ENCODE measurements at places on chromosomes 2 and 18.

DNA sequence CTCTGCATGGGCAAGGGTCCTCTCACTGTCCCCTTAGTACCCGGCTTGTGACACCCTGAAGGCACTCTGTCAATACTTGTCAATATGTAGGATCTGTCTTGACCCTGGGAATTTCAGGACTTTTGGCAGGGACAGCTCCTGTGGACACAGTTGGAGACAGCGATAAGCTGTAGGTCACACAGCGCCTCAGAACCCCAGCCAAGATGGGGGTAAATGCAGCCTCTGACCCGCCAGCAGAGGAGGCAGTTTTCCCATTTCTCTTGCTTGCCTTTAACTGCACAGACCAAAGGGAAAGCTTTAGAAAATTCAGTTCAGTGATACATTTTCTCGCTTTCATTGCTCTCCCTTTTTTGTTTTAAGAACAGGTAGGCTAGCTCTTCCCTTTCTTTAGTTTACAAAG lies 54.8 kb upstream of the KLHL29 start:
- DNase-seq, result no peak

GRCh38 chr18:425106-425745 lies 75.3 kb downstream of the COLEC12 start:
- no peak for DNase-seq

GRCh38 chr2:86368161-86368824 lies 30.9 kb upstream of the REEP1 start:
- no peak for DNase-seq

DNA sequence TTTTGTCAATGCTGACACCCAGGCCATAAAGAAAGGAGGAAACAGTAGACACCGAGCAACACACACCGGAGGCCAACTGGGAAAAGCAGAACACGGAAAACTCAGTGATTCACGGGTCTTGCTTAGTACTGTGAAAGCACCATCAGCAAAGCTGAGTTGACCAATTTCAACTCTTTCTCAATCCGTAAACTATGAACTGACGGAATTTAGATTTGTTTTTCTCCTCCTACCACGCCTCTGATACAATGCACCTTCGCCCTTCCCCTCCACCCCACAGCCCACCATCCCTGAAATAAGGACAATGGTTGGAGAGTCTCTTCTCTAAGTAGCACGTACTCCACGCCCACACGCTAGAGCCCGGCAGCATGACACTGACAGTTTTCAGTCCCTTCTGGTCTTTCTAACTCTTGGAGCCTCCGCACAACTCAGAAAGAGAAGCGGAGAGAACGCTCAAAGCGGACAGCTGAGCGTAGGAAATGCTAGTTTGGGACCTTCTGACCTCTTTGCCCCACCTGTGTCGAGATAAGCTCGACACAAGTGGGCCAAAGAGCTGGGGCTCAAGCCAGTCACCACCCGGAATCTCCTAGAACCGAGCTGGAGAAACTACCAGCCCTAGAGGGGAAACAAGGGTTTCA lies 669 bp downstream of the LNPK start:
- no peak for DNase-seq

DNA sequence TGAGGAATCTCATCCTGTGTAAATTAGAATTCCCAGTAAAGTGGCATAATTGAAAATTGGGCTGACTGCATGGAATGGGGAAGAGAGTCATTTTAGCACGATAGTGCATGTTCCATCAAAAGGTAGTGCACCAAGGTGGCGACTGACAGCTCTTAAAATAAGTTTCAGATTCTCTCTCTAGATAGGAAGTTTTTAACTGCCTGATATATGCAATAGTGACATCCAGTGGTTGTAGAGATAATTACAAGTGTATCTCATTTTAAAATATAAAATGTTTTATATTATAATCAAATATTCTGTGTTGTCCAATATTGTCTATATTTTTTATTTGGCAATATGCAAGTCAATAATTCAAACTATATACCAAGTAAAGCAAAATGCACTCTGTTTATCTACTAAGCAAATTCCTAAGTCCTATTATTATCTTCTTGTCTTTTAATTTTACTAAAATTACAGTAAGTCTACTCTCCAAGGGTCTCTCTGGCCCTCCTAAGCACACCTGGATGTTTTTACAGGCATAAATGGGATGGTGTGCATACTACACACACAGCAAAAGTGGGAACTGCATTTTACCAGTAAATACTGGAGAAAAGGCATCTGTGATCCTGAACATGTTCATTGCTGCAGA lies 397.7 kb upstream of the HNRNPA3 start:
- DNase-seq, result no peak

DNA sequence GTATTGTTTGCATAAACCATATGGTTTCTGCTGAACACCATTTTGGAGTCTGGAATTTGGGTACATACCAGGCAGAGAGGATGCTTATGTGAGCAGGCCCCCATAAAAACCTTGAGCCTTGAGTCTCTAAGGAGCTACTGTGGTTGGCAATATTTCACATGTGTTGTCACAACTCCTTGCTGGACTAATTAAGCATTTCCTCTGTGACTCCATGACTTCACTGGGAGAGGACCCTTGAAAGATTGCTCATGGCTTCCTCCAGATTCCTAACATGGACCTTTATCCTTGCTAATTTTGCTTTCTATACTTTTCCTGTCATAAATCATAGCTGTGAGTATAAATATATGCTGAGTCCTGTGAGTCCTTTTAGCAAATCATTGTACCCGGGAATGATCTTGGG lies 7.6 kb upstream of the COQ10B start:
- DNase-seq, result no peak

- no peak for DNase-seq
These were observed 210.6 kb upstream of the AGAP1 start for GRCh38 chr2:235283246-235283645.

- DNase-seq, result no peak
These were observed 336.6 kb upstream of the MYT1L start for GRCh38 chr2:2667690-2668089.

- no peak for DNase-seq
These were observed 91.5 kb upstream of the PARD3B start for GRCh38 chr2:204453730-204454167.

DNA sequence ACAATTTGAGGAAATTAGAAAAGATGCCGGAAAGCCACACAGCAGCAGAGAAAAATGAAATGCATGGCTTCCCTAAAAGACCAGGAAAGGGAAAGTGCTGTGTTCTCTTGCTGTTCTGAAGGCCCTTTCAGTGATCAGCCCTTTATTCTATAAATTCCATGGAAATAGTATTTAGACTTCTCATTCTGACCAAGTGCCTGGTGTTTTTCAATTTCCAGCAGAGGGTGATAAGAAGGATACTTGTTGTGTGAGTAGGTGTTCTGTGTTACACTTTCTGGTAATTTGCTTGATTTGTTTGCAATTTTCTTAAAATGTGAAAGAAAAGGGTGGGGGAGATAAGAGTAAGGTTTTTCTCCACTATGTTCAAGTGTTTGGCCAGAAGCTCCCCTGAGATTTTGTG lies 504.5 kb downstream of the IRS1 start:
- no peak for DNase-seq

- DNase-seq, result no peak
These were observed 153.4 kb upstream of the CCDC150 start for GRCh38 chr2:196486146-196486545.

DNA sequence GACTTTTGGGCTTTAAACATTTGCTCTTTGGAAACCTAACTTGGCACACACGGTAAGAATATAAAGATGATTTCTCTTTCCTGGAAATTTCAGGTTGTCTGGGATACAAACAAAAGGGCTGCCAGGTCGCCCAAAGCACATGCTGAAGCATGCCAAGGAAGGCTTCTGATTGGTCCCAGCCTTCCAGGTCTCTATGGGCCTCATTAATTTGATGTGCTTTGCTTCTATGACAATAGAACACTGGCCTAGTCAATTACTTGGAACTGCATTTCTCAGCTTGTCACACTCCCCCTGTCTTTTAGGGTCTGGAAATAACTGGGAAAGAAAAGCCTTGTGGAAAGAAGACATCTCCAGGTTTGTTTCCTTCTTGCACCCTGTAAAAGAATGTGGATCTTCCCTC lies 228.9 kb downstream of the ADCYAP1 start:
- DNase-seq, result no peak

DNA sequence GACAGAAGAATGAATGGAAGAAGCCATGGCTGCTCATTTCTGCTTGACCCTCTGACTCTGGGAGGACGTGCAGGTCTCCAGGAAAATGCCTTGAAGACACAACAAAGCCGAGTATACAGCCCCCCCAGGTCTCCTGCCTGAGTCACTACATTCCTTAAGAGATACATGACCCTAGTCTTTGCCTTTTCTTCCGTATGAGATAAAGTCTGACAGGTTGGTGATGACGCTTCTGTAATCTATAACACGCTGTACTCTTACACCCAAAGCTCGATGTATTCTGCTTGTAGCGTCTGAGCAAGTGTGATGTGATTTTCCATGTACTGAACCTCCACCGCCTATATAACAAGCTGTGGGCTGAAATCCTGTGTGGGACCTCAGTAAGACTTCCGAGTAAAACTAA lies 77.3 kb downstream of the KCTD1 start:
- DNase-seq, result no peak

- DNase-seq, result no peak
These were observed 72.8 kb downstream of the TNS1 start for GRCh38 chr2:217929757-217930707.

- no peak for DNase-seq
These were observed 2.9 kb downstream of the PROKR1 start for GRCh38 chr2:68646303-68646702.

GRCh38 chr2:81894451-81894990 lies 1590.0 kb upstream of the LRRTM1 start:
- no peak for DNase-seq

DNA sequence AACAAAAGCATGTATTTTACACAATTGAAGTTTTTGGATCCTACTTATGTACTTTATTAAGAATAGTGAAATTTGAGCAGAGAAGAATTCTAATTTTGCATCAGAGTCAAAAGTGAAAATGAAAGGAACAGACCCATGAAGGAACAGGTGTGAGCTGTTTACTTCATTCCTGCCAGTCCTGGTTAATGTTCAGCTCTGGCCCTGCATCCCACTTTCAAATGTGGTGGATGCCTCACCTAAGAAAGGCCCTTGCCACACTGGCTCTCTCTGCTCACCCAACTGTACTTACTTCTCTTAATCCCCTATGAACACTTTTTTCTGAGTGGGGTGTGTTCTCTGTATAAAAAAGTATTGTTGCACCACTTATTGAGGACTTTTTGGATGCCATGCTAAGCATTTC lies 22.2 kb downstream of the FAM110C start:
- DNase-seq, result no peak

DNA sequence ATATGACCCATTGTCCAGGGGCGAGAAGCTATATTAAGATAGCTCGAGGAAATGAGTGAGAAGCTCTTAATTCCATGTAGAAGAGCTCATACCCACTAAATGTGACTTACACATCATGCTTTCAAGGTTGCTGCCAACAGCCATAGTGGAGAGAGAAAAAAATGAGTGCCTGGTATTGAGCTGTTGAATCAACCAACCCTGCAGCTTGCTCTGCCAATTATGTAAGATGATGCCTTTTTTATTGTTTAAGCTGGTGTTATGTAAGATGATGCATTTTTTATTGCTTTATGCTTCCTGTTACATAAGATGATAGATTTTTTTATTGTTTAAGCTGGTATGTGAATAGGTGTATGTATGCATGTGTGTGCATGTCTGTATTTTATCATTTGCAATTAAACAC lies 228.2 kb downstream of the CCDC178 start:
- DNase-seq, result no peak

DNA sequence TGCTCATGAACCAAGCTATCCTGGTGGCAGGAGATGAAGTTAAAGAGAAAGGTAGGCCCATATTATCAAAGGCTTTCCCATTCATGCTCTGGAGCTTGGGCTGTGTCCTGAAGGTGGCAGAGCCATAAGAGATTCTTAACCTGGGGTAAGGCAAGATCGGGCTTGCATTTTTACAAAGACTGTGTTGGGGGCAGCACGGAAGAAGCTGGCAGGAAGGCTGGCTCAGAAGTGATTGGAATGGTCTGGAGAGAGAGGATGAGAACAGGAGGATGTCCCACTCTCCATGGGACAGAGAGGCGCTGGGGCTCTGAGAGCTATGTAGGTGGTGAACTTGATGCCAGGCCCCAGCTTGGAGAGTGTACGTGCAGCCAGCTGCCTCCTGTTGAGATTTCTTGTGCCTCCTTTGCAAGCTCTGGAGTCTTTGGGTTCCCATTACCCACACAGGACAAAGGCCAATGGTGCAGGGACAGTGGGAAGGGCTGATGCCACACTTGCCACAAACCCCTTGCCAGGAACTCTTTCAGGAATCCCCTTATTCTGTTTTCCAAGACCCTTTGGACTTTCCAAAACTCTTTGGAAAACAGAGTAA lies 40.6 kb upstream of the FZD5 start:
- DNase-seq, result no peak

Data from activated naive CD4-positive, alpha-beta T cell (primary cell).